ENCODE measurements at places on chromosomes 11 and 22.

DNA sequence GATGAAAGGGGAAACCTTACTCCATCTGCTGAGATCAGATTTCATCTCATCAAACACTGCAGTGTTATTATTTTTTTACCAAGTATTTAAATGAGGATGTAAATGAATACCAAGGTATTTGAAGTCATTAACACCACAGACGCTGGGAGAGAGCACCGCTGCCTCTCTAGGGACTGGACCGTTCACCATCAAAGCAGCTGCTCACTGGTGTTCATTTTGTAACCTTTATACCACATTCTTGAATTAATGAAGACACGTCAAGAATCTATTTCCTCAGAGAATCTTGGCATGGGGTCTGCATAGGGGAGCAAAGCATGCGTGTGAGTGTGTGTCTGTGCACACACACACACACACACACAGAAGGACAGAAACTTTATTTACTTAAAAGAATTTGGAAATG, 15.6 kb downstream of the SIAE start:
- DNase-seq, result no peak

GRCh38 chr11:13009476-13009920, 382 bp downstream of the RASSF10 start:
- DNase-seq, result no peak

DNA sequence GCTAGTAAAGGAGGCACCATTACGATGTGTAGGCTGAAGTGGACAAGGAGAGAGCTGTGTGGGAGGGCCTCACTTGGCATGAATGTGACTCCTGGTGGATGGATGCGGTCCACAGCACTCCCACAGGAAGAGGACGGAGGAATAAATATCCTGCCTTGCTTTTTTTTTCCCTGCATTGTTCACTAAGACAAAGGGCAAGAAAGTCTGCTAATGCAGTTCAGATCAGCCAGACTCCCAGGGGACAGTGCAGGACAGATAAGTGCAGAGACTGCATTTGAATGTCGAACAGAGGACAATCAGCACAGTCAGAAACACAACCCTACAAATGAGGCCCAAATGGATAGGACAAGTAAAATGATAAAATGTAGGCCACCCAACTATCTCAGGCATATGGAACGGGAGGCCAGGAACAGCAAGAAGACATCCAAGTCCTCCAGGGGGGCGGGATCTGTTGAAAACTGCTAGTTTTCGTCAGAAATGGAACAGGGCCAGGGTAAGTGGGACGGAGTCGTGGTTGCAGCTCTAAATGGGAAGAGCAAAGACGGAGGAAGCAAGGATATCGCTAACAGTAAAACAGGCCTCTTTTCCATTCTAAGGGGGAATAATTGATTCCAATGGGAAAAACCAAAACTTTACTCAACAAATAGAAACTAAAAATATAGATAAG, 25.2 kb upstream of the OR8B8 start:
- DNase-seq, result peak; percentile 24

GRCh38 chr11:81070948-81071347, 1630.1 kb upstream of the TENM4 start:
- no peak for DNase-seq

DNA sequence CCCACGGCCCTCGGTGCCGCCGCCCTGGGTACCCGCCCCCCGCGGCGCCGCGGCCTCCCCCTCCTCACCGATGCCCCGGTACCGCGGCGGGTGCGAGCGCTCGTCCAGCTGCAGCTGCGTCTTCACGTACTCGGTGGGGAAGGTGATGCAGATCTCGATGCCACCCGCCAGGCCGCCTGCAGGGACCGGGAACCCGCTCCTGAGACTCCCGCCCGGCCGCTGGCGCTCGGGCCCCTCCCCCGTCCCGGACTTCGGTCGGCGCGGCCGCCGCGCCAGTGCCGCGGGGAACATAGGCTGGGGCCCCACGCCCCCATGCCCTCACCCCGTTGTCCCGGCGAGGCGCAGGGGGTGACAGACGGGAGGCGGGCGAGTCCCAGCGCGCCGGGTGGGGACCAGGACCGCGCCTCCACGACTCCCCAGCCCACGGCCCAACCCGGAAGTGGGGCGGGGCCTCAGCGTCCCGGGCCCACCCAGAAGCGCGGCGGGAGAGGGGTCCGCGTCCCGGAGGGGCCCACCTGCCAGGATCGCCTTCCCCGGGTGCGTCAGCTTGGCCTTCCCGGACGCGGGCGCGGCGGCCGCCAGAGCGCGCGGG, 375 bp downstream of the SLC25A1 start:
- DNase-seq, result no peak

GRCh38 chr11:57313071-57313787, 11.5 kb downstream of the TNKS1BP1 start:
- no peak for DNase-seq

DNA sequence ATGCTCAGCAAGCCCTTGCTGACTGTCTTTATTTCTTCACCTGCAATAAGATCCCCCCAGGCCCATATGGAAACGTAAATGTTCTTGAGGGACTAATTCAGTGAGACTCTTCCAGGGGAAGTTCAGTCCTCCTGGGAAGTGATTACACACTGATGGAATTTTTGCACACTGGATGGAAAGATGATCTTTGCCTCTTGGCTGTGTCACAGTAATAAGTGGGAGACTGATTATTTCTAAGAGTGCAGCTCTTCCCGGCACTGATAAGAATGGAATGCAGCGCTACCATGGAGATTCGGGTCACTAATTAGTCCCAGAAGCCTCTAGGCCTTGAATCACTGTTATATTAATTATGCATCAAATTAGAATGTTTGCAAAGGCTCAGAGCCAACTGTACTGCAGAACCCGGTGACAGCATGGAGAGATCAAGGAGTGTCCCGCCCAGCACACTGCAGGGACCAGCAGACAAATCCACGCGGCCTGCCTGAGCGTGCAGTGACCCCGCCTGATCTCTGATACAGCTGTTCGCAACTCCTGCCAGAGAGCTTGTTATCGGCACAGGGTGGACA, 178.3 kb downstream of the SNX19 start:
- DNase-seq, result no peak

DNA sequence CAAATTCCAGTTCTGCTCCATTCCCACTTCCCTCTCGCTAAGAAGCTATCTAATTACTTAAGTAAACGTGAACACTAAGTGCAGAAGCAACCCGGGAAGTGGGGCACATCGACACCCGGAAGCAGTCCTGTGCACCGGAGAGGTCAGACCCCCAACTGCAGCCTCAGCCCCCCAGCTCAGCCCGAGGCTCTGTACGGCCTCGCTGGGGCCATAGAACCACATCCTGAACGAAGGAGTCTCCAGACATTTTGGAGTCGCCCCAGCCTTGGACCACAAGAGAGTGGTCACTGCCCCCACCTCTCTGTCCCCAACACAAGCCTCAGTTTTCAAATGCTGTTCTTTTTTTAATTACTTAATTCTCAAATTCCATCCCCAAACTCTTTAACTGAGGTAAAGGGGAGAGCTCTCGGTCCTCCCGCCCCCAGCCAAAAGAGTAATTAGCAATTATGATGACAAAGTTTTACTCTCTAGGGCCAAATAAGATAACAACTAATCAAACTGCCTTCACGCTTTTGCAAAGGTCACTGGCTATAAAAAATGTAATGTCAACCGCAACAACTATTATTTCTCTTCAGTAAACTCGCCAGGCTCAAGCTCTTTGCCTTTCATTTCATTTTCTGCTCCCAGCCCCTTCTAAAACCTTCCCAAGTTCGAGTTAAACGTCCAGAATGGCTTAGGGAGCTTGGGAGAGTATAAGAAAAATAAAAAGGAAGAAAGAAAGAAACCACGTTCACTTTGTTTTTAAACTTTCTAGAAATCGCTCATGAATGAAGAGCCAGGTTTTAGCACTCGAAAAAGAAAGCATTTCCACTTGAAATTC, 2.2 kb downstream of the PAX6 start:
- DNase-seq, result no peak

GRCh38 chr11:77175021-77175842, 47.2 kb downstream of the MYO7A start:
- no peak for DNase-seq

- no peak for DNase-seq
These were observed 47.7 kb downstream of the CD82 start for GRCh38 chr11:44613153-44613552.

- no peak for DNase-seq
These were observed 69.3 kb downstream of the PKNOX2 start for GRCh38 chr11:125233736-125234275.

DNA sequence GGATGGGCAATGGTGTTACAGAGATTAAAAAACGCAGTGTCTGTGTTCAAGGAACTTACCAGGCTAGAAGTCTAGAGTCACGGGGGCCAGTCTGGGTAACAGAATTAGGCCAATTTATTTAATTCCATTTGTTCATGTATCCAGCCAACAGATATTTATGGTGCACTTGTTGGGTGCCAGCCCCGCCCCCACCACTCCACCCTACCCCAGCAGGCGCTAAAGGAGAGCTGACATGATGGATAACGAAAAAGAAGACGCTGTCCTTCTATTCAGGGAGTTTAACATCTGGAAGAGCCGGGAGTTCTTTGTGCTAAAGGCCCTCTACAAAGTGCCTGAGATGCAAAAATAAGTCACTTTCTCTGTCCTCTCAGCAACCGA, 1.1 kb upstream of the BMAL1 start:
- no peak for DNase-seq

DNA sequence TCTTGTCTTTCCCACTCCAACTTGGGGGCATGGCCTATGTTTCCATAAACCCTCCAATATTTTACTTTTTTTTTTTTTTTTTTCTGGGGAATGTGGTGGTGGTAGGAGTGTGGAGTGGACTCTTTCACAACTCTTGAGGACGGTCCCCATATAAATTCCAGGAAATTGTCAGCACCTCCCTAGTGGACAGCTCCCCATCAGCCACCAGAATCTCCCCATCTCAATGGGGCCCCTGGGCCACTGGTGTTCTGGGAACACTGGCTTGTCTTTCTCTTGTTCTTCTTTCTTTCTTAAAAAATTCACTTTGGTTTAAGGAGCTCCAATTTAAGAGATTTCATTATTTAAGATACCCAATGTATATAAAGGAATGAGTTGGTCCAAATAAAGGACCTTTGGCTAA, 74.1 kb downstream of the ADM start:
- no peak for DNase-seq

DNA sequence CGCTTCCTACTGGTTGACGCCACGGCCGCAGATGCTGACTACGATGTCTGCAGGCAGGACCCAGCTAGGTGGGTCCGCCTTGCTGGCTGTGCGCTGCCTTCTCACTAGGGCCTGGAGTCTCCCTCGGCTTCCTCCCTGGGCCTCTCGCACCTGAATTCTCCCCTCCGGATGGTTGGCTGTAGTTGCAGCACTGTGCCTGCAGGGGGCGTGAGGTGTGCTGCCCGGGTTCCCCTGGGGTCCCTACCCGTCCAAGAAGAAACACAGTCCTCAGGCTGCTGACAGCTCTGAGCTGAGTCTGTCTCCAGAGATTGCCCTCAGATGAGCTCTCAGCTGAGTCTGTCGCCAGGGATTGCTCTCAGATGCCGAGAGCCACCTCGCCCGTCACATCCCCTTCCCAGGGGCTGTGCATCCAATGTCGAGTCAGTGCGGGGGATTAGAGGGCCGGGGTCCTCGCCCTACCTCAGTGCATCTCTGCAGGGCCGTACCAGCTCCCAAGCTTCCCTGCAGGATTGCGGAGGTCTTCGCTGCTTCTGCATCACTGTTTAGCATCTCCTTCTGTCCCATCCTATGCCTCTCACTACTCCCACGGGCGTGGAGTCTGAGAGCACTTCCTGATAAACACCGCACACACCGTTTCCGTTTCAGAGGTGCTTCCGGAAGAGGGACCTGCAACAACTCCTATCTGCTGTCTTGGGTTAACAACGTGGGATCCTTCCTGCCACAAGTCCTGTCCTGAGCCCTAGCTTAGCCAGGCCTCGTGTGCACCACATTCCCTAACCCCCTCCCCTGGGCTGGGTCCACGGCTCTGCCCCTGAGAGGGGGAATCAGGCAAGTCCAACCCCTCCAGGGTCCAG, 196.9 kb downstream of the CSNK2A3 start:
- no peak for DNase-seq

- DNase-seq, result no peak
These were observed 17.1 kb upstream of the SYTL2 start for GRCh38 chr11:85827748-85828639.

- DNase-seq, result no peak
These were observed 23.8 kb downstream of the CSNK2A3 start for GRCh38 chr11:11329062-11329806.

DNA sequence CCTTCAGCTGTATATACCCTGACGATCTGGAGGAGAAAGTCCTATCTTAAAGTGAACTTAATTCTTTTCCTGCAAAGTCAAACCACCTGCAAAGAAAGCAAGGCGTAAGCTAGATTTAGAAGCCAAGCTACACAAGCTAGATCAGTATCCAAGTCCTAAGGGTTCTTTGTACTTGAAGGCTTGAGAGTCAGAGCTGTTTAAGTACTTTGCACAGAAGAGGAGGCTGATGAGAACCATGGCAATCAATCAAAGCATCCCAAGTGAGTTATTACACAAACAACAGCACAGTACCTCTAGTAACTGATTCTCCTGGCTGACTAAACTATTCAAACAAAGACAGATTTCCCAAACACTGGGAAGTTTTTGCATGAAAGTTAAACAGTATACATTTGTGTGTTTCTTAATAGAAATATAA, 1.9 kb downstream of the CDON start:
- DNase-seq, result no peak

DNA sequence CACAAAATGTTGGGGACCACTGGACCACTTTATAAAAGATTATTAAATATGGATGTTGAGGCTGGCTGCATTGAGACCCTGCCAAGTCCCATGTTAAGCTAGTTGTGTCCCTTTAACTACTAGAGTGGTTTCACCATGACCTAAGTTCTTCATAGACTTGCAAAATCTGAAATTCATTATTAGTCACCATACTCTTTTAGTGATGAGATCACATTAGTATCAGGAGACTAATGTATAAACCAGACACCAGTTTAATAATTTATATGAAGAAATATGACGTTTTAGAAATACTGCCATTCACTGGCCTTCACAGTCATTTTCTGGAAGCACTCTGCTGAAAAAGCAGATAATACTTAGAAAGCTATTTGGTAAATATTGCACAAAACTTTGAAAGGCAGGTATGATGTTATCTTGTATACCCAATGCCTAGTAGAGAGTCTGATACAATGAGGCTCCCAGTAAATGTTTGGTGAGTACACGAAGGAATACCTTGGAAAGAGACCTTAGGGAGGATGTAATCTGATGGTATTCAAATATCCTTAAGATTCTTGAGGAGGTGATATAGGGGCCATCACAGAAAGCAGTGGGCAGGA, 728.2 kb upstream of the ANO5 start:
- no peak for DNase-seq

- DNase-seq, result no peak
These were observed 62.1 kb downstream of the RBFOX2 start for GRCh38 chr22:35966314-35967045.

- no peak for DNase-seq
These were observed 79.6 kb downstream of the PHF21B start for GRCh38 chr22:44930016-44930710.

DNA sequence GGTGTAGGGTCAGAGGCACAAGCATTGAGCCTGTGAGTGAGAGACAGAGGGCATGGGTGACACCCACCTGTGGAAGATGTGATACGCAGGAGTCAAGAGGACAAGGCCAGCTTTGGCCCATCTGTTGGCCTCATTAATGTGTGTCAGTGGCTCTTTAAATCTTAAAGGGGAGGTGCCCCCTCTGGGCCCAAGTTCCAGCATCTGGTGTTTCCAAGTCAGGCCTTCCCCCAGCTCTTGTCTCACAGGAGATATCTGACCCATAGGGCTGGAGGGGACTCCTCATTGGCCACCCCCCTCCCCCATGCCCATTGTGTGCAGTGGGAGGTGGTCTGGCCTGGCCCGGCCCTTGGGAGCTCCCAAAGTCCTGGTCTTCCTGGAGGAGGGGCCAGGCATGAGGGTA, 8.9 kb downstream of the KCNK7 start:
- DNase-seq, result no peak

GRCh38 chr11:29962243-29962642, 54.6 kb downstream of the KCNA4 start:
- DNase-seq, result no peak

- DNase-seq, result no peak
These were observed 2.2 kb upstream of the GSTT4 start for GRCh38 chr22:24007253-24008021.
